ENCODE measurements at places on chromosomes 6 and 20. TPM values are rescaled to one million over a fixed set of nuclear protein-coding genes. Genes with fewer than 3 reads are reported as not detected.

DNA sequence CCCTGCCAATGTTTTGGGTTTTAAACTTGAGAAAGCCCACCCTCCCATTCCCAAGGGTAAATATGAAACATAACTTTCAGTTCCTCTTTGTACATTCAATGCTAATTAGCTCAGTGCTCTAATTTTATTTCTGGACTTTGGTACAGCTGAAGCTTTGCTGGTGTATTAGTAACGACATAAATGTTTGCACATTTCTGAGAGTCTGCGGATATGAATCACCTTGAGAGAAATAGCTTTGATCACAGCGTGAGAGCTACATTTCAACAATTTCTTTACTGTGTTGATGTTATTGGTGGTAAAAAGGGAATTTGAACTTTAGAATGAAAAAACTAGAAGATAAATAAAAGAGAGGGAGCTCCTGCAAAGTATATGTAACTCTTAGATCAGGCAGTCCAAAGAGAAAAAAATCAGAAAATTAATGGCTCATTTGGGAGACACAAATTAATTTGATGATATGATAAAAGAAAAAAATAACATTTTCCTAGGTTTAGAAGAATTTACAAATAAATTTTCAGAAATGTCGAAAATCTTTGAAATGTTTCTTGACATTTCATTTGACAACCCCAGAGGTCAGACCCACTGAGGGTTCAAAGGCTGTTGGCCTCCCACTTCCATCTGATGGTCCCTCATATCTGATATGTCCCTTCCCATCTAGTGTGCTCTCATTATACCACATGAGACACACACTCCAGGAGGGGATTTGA lies 38.5 kb upstream of the CAP2 start:
- DNase-seq, result no peak

GRCh38 chr20:6081236-6081635 lies 27.4 kb upstream of the LRRN4 start:
- no peak for DNase-seq

- DNase-seq, result no peak
These were observed 211.9 kb downstream of the GMPR start for GRCh38 chr6:16450285-16450684.

- DNase-seq, result no peak
These were observed 125.6 kb upstream of the STXBP5 start for GRCh38 chr6:147078602-147079001.

- DNase-seq, result no peak
These were observed 19.9 kb downstream of the GATA5 start for GRCh38 chr20:62455929-62456328.

DNA sequence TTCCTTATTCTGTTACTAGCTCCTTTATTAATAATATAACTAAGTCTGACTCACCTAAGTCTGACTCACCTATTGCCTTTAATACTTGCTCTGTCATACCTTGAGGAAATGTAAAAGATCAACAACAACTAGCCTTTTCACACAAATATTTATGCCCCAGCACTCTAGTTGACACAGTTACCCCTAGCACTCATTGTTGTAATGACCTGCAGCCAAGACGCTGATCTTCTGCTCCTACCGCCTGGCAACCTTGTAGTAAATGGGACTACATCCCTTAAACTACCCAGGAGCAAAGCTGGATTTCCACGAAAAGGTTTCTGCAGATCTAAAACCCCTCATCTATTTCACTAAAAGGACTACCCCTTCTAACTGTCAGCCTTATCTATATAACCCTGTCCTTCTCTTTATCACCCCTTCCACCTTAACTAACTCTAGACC lies 90.0 kb downstream of the PLG start:
- DNase-seq, result no peak

GRCh38 chr6:19838442-19839236 lies 1.5 kb downstream of the ID4 start:
- DNase-seq, result peak; percentile 65

DNA sequence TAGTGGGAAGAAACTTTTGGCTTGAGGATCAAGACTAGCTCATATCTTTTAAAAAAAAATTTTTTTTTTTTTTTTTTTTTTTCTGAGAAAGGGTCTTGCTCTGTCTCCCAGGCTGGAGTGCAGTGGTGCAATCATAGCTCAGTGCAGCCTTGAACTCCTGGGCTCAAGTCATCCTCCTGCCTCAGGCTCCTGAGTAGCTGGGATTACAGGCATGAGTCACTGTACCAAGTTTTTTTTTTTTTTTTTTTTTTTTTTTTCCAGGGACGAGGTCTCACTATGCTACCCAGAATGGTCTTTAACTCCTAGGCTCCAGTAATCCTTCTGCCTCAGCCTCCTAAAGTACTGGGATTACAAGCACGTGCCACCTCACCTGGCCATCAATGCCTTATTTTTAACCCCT lies 27.9 kb downstream of the GCLC start:
- DNase-seq, result no peak

DNA sequence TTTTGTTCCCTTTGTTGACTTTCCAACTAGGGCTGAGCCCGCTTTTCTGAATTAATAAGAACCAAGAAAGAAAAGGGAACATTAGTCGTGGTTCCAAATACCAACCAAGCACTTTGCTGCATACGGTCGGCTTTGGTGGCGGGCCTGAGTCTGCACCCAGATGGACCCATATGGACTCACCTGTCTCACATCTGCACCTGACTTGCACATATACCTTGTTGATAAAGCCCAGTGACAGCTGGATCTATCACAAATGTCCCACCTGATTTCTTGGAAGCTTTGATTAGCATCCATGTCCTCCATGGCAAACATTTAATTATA lies 39.0 kb downstream of the TPD52L1 start:
- DNase-seq, result no peak

- DNase-seq, result no peak
These were observed 7.3 kb downstream of the CCDC167 start for GRCh38 chr6:37492236-37492972.

DNA sequence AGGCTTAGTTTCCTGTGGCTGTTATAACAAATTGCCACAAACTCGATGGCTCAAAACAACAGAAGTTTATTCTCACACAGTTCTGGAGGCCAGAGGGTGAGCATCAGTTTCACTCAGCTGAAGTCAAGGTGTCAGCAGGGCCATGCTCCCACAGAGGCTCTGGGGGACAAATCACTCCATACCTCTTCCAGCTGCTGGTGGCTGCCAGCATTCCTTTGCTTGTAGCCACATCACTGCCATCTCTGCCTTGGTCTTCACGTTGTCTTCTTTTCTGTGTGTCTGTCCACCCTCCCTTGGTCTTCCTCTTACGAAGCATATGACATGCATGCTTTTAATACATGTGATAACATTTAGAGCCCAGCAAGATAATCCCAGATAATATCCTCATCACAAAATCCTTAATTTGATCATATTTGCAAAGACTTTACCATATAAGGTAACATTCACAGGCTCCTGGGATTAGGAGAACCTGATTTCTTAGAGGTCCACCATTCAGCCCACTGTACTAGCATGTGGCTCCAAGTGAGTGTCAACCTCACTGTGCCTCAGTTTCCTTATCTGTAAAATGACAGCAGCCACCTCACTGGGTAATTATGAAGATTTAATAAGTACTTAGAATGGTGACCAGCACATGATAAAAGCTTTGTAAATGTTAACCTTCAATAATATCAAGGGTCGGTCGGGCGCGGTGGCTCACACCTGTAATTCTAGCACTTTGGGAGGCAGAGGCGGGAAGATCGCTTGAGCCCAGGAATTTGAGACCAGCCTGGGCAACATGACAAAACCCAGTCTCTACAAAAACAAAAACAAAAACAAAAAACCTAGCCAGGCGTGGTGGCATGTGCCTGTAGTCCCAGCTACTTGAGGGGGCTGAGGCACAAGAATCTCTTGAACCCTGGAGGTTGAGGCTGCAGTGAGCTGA lies 14.7 kb upstream of the PTGIS start:
- DNase-seq, result no peak

- no peak for DNase-seq
These were observed 95.1 kb downstream of the SNAP25 start for GRCh38 chr20:10313701-10314100.

DNA sequence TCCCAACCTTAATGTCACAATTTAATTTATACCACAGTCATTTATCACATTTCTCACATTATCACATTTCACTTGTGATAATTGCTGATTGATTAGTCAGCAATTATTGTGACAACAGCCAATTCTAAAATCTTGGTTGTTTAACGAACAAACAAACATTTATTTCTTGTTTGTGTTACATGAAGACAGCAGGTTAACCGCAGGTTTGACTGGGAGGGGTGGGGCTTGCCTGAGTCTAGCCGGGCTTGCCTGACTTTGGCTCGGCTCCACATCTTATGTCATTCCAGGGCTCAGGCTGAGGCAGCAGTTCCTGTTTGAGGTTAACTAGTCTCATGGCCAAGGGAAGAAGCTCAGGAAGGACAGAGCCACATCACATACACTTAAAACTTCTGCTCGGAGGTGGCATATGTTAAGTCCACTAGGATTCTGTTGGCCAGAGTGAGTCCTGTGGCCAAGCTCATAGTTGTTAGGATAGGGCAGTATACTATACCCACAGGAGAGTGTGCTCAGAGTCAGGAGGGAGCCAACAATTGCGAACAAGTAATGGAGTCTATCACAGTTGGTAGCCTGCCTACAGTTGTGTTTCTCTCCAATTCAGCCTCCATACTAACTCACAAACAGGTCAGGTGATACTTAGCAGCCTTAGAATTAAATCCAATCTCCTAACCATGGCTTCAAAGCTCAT lies 90.0 kb upstream of the IFNGR1 start:
- DNase-seq, result peak; percentile 79

DNA sequence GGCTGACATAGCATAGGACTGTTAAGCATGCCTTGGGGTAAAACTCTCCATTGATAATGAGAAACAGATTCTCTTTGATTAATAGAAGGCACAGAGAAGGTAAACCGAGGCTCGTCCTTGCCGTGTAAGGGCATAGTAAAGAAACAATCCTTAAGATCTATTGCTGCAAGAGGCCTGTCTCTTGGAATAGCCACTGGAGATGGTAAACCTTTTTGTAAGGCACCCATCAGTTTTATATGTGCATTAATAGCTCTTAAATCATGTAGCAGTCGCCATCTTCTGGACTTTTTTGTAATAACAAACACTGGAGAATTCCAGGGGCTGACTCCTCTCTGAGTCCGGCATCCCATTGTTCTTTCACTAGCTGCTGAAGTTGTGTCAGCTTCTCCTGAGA lies 8.4 kb upstream of the ABHD12 start:
- DNase-seq, result no peak

DNA sequence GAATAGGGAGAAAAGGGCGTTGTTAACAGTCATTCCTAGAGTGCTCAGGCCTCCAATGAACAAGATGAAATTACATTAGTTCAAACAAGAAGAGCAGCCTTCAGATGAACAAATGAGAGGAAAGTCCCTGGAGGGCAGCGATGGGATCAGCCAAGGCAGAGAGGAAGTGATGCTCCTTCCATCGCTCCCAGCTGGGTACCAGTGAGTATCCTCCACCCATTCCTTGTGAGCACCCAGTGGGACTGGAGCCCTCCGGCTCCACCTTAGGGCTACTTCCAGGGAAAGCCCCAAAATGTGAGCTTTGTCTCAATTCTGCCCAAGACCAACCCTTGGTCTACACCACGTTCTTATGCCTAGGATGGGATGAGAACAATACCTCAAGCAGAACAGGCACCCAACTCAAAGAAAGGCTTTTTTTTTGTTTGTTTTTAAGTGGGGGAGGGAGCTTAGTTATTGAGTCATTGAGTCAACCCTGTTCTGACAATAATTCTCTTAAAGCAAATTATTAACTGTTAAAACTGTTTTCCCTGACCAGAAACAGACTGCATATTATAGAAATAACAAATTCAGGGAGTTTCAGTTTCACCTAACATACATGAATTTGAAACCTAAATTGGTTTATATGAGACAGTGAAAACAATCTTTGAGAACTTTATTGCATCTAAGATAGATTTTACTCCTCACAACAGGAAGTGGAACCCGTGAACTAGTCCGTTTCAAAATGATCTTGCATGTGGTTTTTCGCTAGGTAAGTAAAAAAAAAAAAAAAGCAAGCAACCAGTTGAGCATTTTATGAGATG lies 106.9 kb downstream of the IPCEF1 start:
- DNase-seq, result no peak

- DNase-seq, result no peak
These were observed 100.5 kb downstream of the CDH4 start for GRCh38 chr20:61352346-61353260.

DNA sequence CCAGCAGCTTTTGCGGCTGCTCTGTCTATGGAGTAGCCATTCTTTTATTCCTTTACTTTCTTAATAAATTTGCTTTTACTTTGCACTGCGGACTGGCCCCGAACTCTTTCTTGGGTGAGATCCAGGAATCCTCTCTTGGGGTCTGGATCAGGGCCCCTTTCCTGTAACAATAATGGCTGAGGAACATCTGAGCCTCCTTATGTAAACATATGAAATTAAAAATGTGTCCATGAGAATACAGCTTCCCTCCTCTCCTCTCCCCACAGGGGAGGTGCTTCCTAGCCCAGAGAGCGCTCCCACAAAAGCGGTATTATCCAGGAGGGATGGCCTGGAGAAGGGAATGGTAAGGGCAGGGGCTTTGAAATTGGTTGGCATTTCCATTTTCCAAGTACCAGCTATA lies 81.1 kb downstream of the PSMG4 start:
- DNase-seq, result no peak

DNA sequence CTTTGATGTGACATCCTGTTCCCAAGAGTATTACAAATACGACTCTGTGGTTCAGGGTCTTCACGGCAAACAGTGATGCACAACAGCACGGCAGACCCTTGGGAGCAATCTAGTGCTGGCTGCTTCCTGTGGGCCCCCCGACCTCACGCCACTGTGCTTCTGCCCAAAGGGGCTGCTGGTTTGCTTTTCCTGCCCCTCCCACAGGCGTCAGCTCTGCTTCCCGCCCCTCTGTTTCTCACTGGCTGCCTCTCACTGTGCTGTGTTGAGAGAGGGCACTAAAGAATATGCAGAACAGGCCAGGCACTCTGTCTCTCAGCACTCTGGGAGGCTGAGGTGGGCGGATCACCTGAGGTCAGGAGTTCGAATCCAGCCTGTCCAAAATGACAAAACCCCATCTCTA lies 554.5 kb upstream of the AGPAT4 start:
- DNase-seq, result no peak

- no peak for DNase-seq
These were observed 175.5 kb downstream of the BTBD3 start for GRCh38 chr20:12093057-12093796.

The GINS1 gene
- 0.54 TPM for polyA plus RNA-seq

The RNF5 gene
- 118 TPM for polyA plus RNA-seq

The RHAG gene
- 2.8 TPM for polyA plus RNA-seq

The FGD2 gene
- 5.1 TPM for polyA plus RNA-seq

The HLA-DQA2 gene
- polyA plus RNA-seq, result not detected

The TTLL9 gene
- 0.14 TPM for polyA plus RNA-seq

The SPINT3 gene
- polyA plus RNA-seq, result not detected

The ENPP4 gene
- 16.6 TPM for polyA plus RNA-seq

The MANEA gene
- 4.6 TPM for polyA plus RNA-seq

The FLRT3 gene
- 0.23 TPM for polyA plus RNA-seq

The EDN3 gene
- polyA plus RNA-seq, result not detected

Data from right cardiac atrium (tissue), 5 donors.